ENCODE measurements at places on chromosomes 1 and 21.

DNA sequence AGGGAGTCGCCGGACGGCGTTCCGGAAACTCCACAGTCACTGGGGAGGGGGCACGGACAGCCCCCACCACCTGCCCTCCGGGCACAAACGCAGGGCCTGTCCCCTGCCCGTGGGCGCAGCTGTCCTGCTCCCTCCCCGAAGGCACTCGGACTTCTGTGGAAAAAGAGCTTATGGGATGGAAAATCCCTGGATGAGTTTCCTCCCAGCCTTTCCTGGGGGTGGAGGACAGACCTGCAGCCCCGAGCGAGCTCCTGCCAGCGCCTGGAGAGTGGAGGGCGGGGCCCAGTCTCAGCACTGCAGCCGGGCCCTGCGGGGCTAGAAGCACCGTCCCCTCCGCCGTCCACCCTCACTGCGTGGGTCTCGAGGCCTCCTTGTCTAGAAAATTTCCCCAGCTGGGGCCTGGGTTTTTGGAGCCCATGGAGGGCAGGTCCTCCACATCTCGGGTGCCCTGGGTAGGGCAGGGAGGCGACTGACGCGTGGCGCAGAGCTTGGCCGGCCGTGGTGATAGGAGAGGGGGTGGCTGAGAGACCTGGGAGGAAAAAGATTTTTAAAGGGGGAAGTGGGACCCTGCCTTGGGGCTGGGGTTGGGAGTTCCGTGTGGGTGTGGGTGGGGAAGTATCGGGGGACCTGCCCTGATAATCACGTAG lies 6.4 kb upstream of the COL6A1 start:
- no peak for DNase-seq

- DNase-seq = no peak
Measured at GRCh38 chr1:247359559-247359958, 27.9 kb upstream of the ZNF496 start.

DNA sequence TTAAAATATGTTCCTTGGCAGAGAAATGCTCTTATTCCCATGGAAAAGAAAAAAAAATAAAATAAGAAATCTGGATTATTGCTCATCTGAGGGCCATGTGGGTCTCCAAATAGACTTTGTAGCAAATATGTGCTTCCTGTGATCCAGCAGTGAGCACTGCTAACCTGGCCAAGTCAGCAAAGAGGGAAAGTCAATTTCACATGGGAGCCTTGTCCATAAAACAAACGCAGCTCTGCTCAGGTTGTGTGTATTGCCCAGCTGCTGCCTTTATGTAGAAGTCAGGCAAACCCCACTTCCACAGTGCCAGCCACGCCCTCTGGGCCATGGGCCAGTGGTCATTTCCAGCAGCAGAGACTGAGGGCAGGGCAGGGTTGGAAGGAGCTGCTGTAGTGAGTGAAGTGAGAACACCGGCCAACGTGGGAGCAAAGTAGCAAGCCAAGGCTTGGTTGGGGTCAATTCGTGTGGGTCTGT lies 174.3 kb downstream of the LYPLAL1 start:
- no peak for DNase-seq

- no peak for DNase-seq
Measured at GRCh38 chr1:6095511-6096242, 50.0 kb downstream of the KCNAB2 start.

DNA sequence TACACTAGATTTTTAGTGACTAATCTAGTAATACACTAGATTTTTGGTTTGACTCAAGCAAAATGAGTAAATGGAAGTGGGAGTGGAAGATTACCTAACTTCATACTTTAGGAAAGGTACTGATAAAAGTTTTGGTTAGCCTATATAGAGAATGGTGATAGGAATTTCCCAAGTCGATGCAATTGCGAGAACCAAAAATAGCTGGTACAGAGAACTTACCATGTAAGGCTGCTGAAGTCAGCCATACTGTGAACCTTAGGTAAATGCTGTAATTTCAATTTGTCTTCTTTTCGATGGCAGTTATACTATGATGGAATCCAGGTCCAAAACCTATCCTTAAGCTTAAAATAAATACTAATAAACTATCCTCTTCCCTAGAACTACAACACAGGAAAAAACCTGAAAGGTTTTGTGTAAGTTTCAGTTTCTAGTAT lies 4.6 kb downstream of the PNRC2 start:
- no peak for DNase-seq

DNA sequence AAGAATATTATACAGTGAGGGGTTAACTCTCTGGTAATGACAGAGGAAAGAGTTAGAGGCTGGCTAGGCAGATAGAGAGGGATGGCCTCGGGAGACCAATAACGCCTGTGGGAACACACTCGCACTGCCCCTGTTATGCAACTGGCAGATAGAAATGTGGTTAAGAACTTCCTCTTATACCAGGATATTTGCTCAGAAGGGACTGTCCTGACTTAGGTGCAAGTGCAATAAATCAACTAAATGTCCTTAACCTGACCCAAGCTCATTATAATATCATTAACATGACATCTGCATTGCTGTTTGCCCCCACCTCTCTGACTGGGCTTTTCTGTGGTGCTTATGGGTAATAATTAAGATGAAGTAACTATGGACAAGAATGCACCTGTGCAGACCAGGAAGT lies 1518.0 kb downstream of the NCAM2 start:
- no peak for DNase-seq

DNA sequence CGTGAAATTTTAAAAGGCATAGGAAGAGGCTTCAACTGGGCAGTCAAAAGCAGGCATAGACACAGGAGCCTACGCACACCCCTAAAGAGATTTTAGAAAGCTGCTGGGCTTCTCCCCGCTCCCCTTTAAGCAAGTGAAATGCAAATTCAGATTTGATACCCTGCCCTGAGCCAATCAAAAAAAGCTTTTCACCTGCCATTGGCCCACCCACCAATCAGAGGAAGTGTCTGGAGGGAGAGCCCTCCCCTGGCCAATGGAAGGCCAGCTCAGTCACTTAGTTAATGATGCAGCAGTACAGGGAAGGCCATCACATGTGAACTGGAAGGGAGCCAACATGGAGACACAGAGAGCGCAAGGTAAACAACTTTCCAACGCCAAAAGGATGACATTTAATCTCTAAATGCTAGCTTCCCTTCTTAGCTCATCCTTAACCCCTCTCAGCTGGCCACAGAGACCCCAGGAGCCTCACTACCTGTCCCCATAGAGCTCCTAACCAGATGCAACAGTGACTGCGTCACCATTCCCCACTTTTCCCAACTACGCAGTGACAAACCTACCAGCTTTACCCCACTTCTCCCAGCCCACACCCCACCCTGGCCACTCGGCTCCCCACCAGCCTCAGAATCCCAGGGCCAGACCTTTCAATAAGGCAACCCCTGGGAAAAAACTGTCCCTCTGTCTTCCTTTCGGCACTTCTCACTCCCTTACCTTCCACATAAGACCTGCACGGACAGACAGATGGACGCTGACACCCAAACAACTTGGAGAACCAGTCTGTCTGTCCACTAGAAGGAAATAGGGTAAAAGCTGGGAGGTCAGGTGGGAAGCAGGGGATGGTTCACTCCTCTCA lies 71.0 kb downstream of the CD46 start:
- DNase-seq = peak; percentile 89

DNA sequence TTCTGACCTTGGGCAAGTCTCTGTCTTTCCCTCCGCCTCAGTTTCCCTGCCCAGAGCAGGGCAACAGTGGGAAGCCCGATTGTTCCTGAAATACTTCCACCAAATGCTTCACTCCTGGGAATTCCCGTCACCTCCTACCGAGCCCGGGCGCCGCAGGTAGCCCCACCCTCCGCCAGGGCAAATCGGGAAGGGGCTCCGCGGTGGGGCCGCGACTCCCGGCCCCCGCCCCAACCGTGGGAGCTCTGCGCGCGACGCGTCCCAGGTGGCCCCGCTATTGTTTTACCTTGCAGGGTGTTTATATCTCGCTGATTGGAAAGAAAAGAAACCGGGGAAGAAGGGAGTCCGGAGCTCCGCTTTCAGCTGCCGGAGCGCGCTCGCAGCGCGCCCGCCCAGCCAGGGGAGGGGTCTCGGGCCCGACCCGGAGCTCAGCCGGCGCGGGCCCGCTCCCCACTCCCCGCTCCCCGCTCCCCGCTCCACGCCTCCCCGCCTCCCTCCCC lies 407 bp downstream of the IGSF3 start:
- DNase-seq = no peak

DNA sequence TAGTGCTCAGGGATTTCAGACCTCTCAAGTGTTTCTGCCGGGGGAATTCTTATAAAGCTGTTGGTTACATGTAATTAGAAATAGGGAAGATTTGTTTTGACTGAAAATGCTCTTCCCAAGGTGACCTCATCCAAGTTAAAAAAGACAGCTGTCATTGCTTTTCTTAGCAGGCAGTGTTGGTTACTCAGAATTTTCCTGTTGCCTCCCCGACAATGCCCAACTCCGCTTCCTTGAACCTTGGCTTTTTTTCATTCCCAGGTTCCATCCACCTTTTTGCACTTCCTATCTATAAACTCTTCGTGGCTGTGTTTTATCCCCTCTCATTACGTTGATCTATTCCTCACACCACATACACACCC lies 825 bp upstream of the DPH5 start:
- no peak for DNase-seq
